ENCODE measurements at places on chromosomes 5 and 9. TPM values are rescaled to one million over a fixed set of nuclear protein-coding genes. Genes with fewer than 3 reads are reported as not detected.

PCDHB10 gene
- total RNA-seq: 0.28 TPM

QRFP gene
- total RNA-seq: not detected

FGF1 gene
- 0.25 TPM for total RNA-seq

DNA sequence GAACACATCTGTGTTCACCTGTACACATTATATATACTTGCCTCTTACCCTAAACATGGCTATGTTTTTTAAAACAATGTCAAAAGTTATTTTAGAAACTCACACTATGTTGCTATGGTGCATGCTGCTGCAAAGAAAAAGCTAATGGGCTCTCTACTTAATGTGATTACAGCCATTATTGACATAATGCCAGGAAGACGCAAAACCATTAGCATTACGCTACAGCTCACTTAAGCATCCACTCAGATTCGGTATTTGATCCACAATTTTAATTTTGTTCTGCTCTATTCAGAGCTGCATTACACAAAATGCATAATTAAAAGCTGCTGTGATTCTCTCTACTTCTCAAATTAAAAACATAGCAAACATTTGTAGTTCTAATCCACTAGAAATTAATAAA is 395.2 kb downstream of the BNC2 start:
- no peak for DNase-seq

GRCh38 chr5:4717446-4717845 is 422.7 kb upstream of the ADAMTS16 start:
- no peak for DNase-seq

- DNase-seq: no peak
Measured at GRCh38 chr5:102718819-102719218, 36.3 kb upstream of the PAM start.

DNA sequence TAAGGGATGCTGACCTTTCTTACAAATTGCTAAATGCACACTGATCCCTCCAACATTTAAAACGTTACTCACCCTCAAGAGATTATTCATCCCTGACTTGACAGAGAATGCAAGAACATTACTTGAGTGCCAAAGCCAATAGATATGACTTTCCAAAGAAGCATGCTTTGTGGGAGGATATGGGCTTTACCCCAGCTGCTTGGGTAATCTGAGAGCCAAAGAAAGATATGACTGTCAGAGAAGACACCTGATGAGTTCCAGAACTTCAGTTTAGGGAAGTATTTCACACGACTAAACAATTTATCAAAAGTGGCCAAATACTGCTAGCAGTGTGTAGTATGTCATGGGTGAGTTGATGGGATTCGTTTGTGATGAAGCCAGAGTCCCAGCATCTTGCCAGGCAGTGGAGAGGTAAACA is 7.4 kb upstream of the SPDL1 start:
- no peak for DNase-seq

- no peak for DNase-seq
Measured at GRCh38 chr9:86707932-86708510, 239.3 kb downstream of the GAS1 start.
